ENCODE measurements at places on chromosomes 2 and 18.

GRCh38 chr2:23556929-23557328 lies 171.9 kb downstream of the KLHL29 start:
- peak; percentile 25 for DNase-seq

GRCh38 chr18:40577239-40577980 lies 1377.6 kb upstream of the PIK3C3 start:
- DNase-seq: no peak

GRCh38 chr2:143463719-143464118 lies 334.5 kb downstream of the ARHGAP15 start:
- DNase-seq: no peak

DNA sequence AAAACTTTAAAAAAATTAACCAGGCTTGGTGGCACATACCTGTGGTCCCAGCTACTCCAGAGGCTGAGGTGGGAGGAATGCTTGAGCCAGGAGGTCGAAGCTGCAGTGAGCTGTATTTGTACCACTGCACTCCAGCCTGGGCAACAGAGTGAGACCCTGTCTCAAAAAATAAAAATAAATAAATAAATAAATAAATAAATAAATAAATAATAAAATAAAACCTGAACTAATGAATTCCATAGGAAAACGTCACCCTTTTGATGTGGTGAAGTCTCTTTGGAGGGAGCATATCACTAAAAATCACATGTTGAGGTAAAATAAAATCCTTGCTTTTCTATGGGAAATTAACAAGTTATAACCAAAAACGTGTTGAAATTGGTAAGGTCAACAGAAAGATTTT lies 29.6 kb upstream of the ITGAV start:
- DNase-seq: no peak

DNA sequence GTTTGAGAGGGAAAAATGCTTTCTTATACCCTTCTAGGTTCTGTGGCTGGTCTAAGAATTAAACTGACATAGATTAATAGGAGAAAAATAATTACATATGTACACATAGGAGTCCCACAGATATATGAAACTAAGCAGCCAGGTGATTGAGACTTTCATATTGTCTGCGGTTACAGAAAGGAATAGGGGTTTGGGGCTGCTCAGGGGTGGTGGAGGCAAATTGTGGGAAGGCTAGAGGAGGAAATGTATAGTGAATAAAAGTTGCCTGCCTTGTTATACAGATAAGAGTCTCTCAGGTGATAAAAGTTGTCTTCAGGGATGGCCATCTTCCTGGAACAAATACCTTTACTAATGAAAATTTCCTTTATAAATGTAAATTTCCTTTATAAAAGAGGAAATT lies 28.6 kb downstream of the MDH1 start:
- DNase-seq: no peak

GRCh38 chr18:8769509-8770095 lies 64.2 kb downstream of the MTCL1 start:
- no peak for DNase-seq

DNA sequence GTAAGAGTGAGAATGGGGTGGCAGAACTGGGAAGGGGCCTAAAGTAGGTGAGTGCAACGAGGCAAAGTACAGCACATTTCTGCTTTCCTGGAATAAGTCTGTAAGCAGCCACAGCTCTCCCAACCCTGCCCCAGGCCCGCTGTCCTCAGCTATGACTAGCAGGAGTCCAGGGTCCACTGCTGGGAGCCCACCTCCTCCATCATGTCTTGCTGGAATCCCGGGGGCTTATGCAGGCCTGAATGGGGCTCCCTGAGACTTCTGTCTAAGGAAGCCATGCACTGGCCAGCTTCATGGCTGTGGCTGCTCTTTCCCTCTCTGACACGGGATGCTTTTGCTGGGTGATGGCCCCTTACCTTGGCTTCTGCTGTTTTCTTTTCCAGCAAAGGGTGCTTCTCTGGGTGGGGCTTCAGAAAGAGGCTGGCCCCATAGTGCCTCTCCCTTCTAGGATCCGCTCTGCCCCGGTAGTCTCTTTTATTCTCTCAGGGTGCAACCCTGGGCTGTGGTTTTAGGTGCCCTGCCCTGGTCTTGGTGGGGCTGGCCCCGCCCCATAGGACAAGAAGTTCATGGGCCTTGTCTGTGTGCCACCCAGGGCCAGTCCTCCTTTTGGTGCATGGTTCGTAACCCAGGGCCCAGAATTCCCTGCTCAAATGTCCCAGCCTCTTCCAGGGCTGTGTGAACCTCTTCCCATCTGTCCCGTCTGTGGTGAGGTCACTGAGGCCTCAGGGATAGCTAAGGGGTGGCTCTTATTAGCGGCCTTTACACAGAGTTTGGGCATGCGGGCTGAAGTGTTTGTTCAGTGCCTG lies 33.8 kb upstream of the POLE4 start:
- peak; percentile 27 for DNase-seq

DNA sequence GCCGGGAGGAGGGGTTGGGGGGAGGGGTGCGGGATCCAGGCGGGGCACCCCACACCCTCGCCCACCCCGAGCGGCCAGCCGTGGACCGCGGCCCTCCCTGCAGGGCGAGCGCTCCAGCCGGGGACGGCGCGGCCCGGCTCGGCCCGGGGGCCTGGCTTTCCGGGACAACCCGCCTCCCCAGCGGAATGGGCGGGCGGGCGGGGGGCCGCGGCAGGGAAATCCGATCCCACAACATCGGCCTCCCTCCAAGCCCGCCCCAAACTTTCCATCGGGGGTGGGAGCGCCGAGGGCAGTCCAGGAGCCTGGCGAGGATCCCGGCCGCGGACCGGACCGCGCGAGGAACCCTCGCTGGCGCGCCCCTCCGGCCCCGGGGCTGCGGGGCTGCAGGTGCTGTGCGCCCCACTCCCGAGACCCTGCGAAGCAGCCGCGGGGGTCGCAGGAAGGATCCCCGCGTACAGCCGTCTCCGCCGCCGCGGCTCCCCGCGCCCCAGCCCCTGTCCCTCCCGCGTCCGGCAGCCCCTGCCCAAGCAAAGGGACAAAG lies 529 bp downstream of the SEMA4C start:
- no peak for DNase-seq

DNA sequence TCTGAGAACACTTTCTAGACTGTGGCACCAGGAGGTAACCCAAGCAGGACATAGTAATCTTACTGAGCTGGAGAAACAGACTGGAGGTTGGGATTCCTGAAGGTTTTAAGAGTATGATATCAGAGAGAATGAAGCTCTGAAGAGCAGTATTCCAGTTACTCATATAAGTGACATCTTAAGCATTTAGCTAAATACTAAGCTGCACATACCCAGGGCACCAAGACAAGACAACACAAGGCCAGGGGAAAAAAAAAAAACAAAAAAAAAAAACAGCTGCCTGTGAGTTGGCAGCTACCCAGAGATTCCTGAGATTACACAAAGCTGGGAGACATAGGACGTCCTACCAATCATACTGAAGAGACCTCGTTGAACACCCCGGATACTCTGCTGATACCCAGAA lies 175.8 kb downstream of the SRBD1 start:
- DNase-seq: no peak

- DNase-seq: no peak
These were observed 42.0 kb downstream of the CTNNA2 start for GRCh38 chr2:79554899-79555298.

GRCh38 chr18:58858591-58859468 lies 5.8 kb upstream of the ZNF532 start:
- no peak for DNase-seq

DNA sequence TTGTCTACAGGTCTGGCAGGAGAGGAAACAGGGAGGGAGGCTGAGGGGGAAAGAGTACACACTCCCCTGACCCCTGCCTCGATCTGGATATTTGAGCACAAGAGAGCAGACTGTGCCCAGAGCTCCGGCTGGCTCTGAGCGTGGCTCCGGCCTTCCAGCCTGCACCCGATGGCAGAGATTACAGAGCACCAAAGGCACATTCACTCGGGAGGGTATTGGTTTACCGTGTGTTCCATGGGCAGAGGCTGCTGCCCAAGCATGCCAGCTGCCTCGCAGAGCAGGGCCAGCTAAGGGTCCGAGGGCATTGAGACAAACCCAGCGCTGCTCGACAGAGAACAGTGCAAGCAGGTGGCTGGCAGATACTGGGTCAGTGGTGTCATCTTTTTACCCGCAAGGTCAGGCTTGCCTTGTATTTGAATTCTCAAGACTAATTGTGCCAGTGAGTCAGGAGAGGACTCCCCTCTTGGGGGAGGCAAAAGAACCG lies 132.2 kb downstream of the TNS1 start:
- DNase-seq: no peak

- DNase-seq: no peak
These were observed 16.9 kb upstream of the FN1 start for GRCh38 chr2:215452725-215453124.

GRCh38 chr2:186422226-186422625 lies 63.8 kb upstream of the ZC3H15 start:
- no peak for DNase-seq

GRCh38 chr2:37020887-37021796 lies 54.8 kb upstream of the STRN start:
- no peak for DNase-seq

- DNase-seq: no peak
These were observed 104.4 kb upstream of the CDC42EP3 start for GRCh38 chr2:37775908-37776250.

DNA sequence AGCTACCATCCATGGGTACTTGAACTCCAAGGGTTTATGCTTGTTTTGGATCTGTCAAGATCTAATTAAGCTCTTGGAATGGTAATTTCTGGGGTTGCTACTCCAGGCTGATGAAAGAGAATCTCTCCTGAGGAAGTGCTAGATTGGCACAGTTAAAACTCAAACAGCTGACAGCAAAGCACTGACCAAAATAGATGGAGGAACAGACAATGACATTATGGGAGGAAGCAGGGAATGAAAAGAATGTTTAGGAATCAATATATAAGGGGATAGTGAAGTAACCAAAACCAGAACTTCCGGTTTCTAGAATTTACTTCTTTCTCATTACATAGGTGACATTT lies 6.3 kb downstream of the THUMPD2 start:
- no peak for DNase-seq

DNA sequence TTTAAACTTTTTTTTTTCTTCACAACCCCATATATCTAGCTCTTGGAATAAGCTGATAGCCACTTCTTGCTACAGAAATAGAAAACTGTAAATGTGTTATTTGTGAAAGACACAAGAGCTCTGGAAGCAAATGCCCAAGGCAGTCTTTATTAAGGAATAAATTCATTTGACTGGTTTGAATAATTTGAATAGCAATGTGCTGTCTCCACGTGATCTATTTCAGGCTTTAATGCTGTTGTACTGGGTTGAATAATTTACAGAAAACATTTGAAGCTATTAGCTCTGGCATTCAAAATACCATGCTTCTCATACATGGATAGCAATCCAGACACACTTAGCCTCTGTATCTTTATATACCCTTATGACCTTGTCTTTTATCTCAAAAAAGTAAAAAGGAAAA lies 366.7 kb upstream of the KCNJ3 start:
- no peak for DNase-seq

DNA sequence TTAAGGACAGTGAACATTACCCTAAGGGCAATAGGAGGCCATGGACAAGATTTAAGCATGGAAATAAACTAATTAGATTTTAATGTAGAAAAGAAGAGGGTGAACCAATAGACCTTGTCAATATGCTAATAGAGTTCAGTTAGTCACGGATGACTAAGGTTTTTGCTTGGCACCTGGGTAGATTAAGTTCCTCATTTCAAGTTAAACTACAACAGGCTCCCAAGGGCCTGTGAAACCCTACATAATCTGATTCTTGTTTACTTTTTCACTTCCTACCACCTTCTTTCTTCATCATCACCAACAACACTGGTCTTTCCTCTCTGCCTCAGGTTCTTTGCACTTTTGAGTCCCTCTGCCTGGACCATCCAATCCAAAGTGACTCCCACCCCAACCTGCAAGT lies 14.8 kb downstream of the SP110 start:
- DNase-seq: no peak

GRCh38 chr2:175010848-175011254 lies 5.7 kb upstream of the CHN1 start:
- peak; percentile 81 for DNase-seq

DNA sequence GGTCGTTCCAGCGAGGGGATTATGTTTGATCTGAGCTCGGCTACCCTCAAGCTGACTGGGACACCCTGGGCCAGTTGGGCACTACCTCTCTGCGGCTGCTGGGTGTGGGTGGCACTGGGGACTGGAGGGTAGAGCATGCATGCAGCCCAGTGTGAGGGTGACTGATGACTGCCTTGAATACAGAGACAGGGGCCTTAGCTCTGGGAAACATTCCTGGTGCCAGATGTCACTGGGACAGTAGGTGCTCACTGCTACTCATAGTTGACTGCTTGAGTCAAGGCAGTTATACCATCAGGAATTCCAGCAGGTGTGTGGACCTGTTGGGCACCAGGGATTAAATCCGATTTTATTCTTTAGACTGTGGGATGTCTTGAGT lies 33.6 kb upstream of the ATP6V1B1 start:
- no peak for DNase-seq

GRCh38 chr18:46246101-46246500 lies 141.9 kb downstream of the HAUS1 start:
- no peak for DNase-seq

DNA sequence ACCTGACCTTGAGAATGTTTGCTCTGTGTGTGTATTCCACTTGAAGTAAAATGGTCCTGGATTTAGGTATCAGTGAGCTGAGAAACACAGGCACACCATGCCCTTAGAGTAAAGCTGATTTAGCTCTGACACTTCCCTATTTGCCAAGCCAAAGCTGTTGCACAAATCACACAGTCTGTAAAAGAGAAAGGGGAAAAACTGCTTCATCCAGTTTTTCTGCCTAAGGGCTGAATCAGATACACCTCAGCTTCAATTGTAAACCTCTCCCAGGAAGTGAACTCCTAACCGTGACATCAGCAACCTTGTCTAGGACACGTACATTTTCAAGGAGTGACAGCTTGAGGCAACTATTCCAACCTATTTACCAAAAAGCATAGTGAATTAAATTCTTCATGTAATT lies 150.4 kb downstream of the NR4A2 start:
- peak; percentile 67 for DNase-seq

DNA sequence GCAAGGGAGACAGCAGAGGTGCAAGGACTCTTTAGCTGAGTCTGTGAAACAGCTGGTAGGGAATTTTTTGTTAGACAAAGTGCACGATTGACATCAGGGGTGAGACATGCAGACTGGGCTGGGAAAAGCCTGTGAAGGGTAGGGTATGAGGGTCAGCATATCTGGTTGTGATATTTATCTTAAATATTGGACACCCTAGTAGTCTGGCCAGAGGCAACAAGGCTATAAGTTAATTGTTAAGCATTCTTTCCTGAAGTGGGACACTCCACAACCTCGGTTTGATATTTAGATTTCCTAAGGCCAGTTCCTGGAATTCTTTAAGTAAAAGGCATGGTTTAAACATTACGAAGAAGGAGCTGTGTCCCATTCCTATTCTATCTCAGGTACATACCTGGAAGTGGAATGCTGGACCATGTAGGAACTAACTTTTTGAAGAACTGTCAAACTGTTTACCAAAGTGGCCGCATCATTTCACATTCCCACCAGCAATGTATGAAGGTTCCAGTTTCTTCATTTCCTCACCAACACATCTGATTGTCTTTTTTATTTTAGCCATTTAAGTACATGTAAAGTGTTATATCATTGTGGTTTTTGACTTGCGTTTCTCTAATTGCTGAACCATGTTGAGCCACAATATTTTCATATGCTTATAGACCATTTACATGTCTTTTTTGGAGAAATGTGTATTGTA lies 22.5 kb downstream of the EHBP1 start:
- DNase-seq: no peak

GRCh38 chr2:144480285-144480684 lies 39.6 kb downstream of the ZEB2 start:
- DNase-seq: no peak
